ENCODE measurements at places on chromosomes 3 and 15.

DNA sequence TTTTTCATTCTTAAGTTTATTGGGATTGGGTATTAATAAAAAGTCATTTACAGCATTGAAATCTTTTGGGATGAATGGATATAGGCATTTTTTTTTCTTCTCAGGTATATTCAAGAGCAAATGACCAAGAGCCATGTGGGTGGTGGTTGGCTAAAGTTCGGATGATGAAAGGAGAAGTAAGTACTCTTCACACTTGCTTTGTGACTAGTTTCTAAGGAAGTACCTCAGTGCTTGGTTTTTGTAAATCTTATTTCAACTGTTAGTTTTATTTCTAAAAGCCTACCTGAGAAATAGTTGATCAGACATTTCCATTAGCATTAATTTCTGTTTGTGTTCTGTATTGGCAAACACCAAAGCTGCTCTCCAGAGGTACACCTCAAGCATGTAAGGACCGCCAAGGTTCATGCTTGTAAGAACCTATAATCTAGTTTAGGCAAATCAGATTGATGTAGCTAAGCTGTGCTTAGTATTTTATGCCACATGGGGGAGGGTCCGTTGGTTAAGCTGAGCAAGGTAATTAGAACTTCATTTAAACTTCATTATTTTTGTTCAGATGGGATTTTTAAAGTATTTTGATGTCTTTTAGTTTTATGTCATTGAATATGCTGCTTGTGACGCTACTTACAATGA lies 35.4 kb downstream of the FXR1 start:
- no peak for DNase-seq

DNA sequence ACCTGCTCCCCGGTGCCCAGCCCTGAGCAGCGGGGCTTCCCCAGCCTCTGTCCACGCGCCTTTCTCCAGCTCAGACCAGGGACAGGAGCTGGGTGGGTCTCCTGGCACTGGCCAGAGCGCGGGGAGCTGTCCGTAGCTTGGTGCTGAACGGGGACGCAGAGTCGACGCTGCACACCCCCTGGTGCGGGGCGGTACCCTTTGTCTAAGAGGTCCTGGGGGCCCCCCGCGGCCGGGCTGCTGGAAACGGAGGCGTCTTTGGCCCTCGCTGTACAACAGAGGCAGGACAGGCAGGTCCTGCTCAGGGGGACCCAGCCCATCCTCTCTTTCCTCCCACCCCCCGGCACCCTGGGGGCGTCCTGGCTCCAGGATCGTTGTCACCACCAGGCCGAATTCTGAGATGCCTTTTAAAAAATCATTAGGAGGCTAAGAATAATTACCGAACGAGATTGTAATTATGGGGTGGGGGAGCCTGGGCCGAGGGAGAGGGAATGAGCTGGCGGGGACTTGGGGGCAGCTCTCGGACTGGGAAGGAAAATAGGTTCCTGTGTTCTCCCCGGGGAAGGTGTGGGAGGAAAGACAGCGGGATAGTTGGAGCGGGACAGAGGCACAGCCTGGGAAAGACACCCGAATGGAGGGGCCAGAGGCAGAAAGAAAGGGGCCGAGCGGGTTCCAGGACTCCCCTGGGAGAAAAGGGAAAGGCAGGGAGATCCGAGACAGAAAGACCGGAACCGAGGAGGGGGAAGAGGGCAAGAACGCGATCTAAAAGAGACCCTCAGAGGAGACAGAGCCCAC lies 4.1 kb upstream of the SKOR1 start:
- DNase-seq, result peak; percentile 98

- no peak for DNase-seq
These were observed 75.5 kb downstream of the MSL2 start for GRCh38 chr3:136120373-136121348.

DNA sequence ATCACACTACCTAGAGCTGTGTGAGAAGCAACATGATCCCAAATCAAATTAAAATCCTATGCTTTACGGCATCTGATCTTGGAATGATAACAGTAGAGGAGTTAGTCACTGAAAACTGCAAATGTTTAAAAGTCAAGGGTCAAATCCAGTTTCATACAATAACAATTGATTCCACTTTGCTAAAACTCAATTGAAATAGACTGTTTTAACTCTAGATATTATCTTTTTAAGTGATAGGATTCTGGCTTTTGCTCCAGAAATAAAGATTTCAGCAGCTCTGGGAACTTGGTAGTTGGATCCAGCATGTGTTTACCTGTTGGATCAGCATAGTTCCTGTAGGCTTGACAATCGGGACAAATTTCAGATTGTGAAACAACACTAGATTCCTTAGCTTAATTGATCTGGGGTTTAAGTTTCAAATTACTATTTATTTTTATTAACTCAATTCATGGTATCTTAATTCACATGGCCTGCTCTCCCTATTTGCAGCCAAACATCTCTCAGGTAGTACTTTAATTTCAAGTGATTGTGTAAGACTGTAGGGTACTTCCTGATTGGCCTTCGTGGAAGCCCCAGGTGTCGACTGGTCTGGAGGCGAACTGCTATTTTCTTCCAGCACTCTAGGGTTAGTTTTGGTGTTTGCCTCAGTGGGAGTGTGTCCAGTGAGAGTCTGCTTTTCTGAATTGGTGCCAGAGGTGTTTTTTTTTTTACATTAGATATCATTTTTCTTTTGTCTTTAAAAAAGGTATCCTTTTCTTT lies 16.6 kb downstream of the NFKBIZ start:
- DNase-seq, result no peak

DNA sequence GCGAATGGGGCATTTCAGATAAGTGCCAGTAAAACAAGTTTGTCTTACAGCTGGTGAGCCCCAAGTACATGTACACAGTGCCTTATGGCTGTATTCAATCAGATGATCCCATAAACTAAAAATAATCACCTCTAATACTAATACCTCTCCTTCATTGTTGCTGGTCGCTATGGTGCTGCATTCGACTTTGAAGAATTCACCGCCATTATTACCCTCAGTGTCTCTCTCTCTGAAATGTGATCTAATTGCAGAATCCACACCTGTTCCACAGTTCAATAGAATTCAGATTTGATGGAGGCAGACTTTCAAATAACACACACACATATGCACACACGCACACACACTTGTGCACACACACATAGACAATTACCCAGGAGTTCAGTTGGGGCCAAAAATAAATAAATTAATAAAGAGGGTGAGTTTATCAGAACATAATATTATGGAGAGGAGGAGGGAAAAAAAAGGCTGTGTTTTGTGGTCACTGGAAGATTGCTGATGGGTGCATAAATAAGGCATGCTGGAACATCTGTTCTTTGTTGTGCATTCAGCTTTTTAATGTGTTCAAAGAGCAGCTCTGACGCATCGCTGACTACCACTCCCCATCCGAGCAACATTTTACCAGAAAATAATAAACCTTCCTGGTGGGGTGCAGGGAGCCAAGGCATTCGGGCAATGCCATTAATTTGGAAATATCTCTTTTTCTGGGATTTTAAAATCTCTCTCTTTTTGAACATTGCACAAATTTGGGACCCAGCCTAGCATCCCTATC lies 235.7 kb downstream of the SATB1 start:
- DNase-seq, result no peak

DNA sequence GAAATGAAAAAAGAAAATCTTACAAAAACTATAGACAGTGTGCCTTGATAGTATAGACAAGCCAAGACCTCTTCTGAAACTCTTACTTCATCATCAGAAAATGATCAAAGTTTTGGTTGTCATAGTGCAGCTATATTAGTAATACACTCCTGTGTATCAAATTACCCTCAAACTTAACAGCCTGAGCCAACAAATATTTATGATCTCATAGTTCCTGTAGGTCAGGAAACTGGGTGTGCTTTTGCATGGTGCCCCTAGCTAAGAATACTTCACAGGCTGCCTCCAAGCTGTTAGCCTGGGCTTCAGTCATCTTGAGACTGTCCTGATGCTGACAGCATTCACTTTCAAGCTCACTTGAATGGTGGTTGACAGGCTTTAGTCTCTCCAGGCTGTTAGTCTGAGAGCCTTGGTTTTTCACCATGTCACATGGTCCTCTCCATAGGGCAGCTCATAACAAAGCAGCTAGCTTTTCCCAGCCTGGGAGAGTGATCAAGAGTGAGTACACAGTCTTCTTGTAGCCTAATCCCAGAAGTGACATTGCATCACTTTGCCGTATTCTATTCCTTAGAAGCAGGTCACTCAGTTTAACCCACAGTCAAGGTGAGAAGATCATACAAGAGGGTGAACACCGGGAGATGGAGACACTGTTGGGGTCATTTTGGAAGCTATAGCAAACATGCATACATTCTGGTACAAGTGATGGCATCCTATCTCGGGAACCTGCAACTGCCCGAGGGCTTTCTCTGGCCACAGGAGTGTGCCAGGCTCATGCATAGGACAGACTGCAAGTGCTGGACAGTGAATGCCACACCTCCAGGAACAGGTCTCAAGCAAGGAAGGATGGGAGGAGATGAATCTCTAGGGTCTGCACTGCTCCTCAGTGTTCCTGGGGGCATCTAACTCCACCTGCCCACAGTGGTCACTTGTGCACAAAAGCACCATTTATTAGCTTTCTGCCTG lies 173.4 kb upstream of the CADPS start:
- no peak for DNase-seq

DNA sequence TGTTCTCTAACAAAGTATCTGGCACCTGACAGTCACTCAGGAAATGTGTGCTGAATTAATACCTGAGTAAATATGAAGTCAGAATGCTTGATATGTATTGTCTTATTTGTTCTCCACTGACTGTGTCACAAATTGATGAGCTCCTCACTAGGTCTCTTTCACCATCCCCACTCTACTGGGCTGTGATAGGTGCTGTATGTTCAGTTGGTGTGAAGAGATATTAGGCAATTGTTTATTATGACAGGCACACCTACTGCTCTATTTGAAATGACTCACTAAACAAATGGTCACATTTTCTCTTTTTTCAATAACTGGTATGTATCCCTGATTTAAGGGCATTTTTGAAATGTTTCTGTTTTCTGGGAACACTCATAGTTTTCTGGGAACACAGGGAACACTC lies 25.2 kb upstream of the CCDC39 start:
- DNase-seq, result no peak

GRCh38 chr3:23455775-23456174 lies 252.6 kb downstream of the UBE2E2 start:
- DNase-seq, result no peak

DNA sequence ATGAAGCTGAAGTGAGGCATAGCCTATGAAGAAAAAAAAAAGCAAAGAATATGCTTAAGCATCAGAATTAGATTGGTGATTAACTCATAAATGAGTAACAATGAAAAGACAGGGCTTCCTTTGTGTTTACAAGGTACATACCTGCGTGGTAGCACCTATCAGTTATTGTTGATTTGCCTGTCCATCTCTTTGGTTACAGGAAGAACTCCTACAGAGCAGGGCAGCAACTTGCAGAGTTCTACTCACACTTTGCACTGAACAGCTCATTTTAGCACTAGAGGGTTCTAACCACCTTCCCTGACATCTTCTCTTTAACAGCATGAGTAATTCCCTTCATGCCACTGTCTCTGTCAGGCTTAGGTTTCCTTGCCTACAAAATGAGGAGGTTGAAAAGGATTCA lies 166.0 kb downstream of the DPH6 start:
- DNase-seq, result no peak

GRCh38 chr3:151196434-151196833 lies 6.6 kb downstream of the GPR171 start:
- no peak for DNase-seq

GRCh38 chr3:123150449-123151215 lies 51.1 kb upstream of the SEC22A start:
- DNase-seq, result no peak

DNA sequence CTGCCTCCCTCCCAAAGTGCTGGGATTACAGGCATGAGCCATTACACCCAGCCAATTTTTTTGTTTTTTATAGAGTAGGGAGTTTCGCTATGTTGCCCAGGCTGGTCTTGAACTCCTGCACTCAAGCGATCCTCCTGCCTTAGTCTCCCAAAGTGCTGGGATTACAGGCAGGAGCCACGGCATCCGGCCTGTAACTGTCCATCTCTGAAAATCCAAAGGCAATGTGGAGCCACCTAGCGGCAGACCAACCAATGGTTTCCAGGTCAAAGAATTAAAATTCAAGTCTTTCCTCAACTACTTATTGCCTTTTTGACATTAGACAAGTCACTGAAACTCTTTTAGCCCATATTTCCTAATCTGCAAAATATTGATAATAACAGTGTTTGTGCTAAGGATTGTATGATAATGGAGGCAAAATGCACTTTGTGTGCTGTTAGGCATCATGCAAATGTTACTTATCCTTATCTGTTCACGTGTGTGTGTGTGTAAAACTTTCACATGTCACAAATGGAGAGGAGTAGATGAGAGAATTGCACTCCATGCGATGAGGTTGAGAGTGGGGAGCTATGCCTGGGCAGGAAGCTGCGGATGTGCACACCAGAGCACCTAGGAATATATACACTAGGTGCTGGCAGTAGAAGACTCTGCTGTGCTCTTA lies 48.7 kb downstream of the COL8A1 start:
- peak; percentile 15 for DNase-seq

- DNase-seq, result no peak
These were observed 107.2 kb downstream of the FRMD5 start for GRCh38 chr15:44087578-44088465.

DNA sequence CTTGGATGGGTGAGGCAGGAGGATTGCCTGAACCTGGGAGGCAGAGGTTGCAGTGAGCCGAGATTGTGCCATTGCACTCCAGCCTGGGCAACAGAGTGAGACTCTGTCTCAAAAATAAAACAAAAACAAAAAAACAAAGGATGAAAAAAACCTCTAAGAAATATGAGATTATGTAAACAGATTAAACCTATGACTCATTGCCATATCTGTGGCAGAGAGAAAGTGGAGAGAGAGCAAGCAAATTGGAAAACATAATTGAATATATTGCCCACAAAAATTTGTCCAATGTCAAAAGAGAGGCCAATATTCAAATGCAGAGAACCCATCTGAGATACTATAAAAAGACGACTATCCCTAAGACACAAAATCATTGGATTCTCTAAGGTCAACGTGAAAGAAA lies 1106.0 kb downstream of the OTOL1 start:
- DNase-seq, result no peak

DNA sequence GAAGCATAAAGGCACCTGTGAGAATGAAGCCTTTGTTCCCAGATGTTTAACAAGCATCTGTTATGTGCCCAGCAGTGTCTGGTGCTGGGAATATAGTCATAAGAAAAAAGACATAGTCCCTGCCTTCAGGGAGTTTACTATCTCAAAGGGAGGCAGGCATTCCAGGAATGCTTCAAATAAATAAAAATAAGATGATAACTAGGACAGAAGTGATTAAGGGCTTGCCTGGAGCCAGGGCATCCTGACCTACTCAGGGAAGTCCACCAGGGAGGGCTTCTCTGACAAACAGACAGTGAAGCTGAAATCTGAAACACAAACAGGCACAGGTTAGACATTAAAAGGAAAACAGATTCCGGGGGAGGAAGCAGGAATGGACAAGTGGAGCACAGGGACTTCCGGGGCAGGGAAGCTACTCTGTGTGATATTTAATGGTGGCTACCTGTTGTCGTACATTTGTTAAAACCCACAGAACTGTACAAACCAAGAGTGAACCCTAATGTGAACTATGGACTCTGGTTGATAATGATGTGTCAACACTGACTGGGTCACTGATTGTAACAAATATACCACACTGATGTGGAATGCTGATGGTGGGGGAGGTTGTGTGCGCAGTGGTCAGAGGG lies 53.3 kb downstream of the ITGB5 start:
- peak; percentile 35 for DNase-seq

GRCh38 chr3:152638707-152639450 lies 196.1 kb upstream of the P2RY1 start:
- DNase-seq, result no peak

Data from HuH-7.5 (cell line).